Stimulated activated effector memory CD8-positive, alpha-beta T cell treated with anti-CD3 and anti-CD28 coated beads, Interleukin-12 subunit alpha, Interleukin-12 subunit beta, amount 100 ng/mL, for 72 hours (primary cell): ENCODE measurements at places on chromosomes 2 and 18.

- no peak for DNase-seq
Observed at GRCh38 chr2:219073413-219074129, 12.8 kb upstream of the IHH start.

GRCh38 chr2:224729435-224729834 lies 13.3 kb upstream of the CCDC195 start:
- no peak for DNase-seq

DNA sequence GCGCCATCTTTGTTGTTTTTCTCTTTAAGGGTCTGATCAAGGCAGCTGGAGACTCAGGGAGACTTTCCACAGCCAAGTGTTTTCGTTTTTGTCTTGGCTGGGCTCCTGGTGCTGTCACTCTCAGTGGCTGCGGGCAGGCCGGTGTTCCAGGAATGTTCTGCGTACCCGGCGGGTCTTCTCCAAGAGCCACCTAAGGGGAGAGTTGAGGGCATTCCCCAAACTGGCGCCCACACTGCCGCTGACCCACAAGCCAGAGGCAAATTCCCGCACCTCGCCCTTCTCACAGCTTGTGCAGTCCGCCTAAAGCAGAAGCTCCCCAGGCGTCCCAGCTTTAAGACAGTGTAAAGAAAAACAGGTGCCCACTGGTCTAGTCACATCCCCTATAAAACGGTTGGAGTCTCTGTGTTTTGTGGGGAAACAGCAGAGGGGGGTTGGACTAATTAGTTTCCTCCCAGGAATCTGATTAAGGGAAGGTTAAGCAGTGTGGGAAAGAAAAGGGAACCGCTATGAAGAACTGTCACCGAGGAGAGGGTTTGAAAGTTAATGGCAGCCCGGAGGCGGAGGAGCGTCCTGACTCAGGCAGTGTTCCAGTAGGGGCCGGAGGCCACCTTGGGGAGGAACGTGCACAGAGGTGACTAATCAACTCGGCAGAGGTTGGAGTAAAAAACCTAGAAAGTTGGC lies 224.5 kb downstream of the SLC4A3 start:
- no peak for DNase-seq

- no peak for DNase-seq
Observed at GRCh38 chr2:70508711-70509462, 44.7 kb downstream of the TGFA start.

GRCh38 chr2:230601510-230601909 lies 111.1 kb upstream of the CAB39 start:
- DNase-seq: no peak
